Bronchial smooth muscle cell (primary cell): ENCODE measurements at places on chromosomes 5 and 9. TPM values are rescaled to one million over a fixed set of nuclear protein-coding genes. Genes with fewer than 3 reads are reported as not detected.

NFIB gene
- total RNA-seq = 7.6 and 10.7 TPM in 2 replicates

NCBP1 gene
- total RNA-seq = 28.9 and 30.3 TPM in 2 replicates

ANKHD1 gene
- total RNA-seq = 53.4 and 55.2 TPM in 2 replicates

FOXD4L4 gene
- total RNA-seq = 0.17 and 0.32 TPM in 2 replicates

AQP3 gene
- 6.6 and 11.2 TPM in 2 replicates for total RNA-seq

NMUR2 gene
- not detected in 2 replicates for total RNA-seq

IL13 gene
- total RNA-seq = 0.16 TPM in 1 of 2 replicates, not detected in the other

IRGM gene
- under 0.01 and 0.09 TPM in 2 replicates for total RNA-seq

NUTM2F gene
- total RNA-seq = not detected in 2 replicates

BASP1 gene
- total RNA-seq = 34.2 and 54.4 TPM in 2 replicates

IFNA2 gene
- not detected in 2 replicates for total RNA-seq

HRCT1 gene
- 0.16 and 0.17 TPM in 2 replicates for total RNA-seq

PITX1 gene
- total RNA-seq = 0.47 and 4.1 TPM in 2 replicates

EIF4E1B gene
- total RNA-seq = 0.26 TPM in 1 of 2 replicates, not detected in the other

GFI1B gene
- total RNA-seq = not detected in 2 replicates

NOXA1 gene
- total RNA-seq = 0.26 and 0.95 TPM in 2 replicates

N4BP3 gene
- 1.6 and 1.8 TPM in 2 replicates for total RNA-seq

PROB1 gene
- 0.26 and 1.3 TPM in 2 replicates for total RNA-seq

ANAPC2 gene
- total RNA-seq = 27.1 and 29.3 TPM in 2 replicates

CER1 gene
- not detected in 2 replicates for total RNA-seq

TLE1 gene
- total RNA-seq = 32.0 and 36.1 TPM in 2 replicates

UCK1 gene
- 18.0 and 24.2 TPM in 2 replicates for total RNA-seq

SPATA31A3 gene
- not detected in 2 replicates for total RNA-seq

CDH18 gene
- 0.43 and 4.4 TPM in 2 replicates for total RNA-seq

FKTN gene
- 12.9 and 18.3 TPM in 2 replicates for total RNA-seq
